ENCODE measurements at places on chromosomes 11 and 22.

DNA sequence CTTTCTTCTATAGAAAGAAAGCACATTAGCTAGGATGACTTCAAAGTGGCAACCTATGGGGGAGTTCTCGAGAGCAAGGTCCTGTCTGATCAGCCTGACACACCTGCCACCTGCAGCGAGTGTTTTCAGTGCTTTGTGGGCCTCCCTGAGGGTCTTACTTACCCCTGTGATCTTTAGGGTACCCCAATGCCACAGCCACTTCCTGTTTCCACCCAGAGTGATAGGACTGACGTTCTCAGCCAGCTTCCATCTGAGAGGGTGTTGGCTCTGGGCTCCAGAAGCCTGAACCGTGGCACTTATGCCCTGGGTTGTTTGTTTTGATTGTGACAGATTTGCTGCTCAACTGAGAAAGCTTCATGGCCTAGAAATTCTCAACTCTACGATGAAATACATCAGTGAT is 21.7 kb upstream of the ANKK1 start:
- DNase-seq: no peak

DNA sequence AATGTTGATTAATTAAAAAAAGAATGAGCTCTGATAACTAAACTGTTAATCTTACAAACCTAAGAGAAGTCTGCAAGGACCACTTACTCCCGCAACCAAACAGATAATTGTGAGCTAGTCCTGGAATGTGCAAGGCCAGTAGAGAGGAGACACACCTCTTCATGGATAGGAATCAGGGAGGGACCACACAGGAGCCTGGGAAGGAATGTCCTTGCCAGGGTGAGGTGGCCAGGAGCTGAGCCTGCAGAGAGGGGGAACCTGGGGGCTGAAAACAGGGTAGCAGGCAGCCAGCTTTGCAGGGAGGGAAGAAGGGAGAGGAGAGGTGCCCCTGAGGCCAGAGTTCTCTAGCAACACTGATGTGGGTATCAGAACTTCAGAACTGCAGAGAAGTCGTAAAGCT is 9.4 kb upstream of the NLRP10 start:
- peak; percentile 50 for DNase-seq

GRCh38 chr11:114250993-114251814 is 45.0 kb upstream of the NNMT start:
- DNase-seq: peak; percentile 44

DNA sequence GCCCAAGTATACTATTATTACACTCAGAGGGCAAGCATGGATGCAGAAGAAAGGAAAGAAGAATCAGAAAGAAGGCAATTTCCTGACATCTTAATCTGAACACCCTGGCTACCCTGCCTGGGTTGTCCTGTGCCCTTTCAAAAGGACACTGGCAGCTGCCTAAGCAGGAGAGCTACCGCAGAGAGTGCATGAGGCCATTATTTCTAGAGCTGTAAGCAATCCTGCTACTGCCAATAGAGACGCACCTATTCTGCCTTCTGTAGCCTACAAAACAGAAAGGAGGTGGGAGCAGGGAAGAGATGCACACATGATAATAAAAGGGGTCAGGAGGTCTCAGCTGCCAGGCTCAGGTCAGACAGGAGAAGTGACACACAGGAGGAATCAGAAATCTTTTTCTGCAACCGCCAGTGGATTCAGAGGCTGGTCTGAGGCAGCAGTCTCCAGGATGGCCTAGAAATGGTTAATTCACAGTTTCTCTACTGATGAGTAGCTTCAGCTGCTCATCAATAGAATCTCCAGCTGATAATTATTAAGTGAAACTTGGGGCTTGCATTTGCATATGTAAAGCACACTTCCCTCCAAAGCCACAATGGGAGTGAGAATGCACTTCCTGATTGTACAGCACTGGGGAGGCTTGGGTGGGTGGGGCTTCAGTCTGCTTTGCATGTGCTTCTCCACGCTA is 253.9 kb downstream of the LARGE1 start:
- peak; percentile 60 for DNase-seq

DNA sequence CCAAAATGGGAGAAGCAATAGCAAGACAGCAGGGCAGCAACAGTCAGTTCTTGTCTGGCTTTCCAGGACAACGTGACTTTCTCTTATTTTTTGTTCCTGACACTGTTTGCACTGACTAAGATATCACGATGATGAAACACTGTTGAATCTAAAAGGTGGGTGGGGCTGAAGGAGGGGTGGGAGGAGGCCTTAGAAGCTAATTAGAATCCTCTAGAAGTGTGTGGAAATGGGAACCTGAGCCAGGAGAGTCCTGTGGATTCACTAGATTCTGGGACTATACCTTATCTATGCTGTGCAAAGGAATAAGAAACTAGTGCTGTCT is 300.3 kb downstream of the ST3GAL4 start:
- DNase-seq: no peak

DNA sequence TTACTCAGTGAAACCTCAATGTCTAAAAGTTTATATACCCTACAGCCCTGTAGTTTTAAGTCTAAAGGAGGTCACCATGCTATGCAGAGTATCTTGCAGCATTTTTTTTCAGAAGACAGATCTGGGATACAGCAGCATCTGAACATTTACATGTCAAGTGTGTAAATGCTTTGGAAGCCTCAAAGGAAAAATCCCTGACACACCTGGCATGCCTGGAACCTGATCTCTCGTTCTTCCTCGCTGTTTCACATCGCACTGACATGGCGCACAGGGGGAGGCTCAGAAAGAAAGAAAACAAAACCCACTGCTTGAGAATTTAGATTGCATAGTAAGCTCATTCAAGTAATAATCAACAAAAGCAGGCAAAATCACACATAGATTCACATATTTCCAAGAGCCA is 31.0 kb downstream of the PAX6 start:
- DNase-seq: no peak

DNA sequence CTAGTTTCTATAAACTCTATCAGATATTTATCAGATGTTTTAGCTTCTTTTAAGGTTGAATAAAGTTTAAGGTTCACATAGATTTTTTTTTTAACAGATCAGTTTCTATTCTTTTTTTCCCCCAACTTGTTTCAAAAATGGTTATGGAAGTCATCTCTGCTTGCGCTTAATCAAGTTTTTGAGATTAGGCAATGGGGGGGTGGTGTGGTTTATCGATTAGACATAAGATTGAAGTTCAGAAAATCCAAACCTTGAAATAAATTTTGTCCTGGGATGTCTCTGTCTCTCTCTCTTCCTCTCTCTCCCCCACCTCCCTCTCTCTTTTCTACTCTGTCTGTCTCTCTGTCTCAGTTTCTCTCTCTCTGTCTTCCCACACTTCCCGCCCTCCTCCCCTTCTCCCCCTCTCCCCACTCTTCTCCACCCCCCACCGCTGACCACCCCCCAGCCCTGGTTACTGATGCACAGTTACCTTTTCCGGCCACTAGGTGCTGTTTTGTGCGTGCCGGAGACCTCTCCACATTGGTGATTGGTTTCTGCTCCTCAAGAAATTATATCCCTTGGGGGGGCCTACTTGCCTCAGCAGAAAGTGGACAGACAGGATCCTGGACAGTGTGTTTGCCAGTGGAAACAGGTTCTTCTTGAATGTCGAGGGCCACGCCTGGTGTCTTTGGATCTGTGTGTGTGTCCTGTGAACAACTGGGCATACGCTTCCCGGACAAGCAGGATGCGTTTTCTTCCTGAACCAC is 29.7 kb upstream of the ANO1 start:
- DNase-seq: peak; percentile 72

GRCh38 chr11:73154178-73154577 is 12.1 kb upstream of the FCHSD2 start:
- no peak for DNase-seq

DNA sequence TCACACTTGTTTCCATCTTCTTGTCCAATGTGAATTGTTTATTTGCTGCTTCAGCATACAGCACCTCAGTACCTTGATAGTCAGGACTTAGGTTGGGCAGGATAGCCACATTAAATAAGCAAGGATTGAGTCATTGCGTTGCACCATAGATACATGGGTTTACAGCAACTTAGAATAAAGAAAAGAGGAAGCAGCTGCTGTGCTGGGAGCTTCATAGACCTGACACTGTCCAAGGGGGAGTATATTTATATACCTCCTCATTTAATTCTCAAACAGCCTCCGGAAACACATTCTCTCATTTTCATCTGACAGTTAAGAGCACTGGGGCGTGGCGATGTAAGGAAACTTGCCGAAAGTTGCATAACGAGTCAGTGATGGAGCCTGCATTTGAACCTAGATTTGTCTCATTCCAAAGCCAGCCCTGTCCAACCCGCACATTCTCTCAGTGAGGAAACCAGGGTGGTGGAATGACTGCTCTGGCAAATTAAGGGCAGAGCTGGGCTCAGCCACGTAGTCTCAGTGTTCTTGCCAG is 42.2 kb downstream of the UBASH3B start:
- DNase-seq: no peak

- no peak for DNase-seq
Observed at GRCh38 chr11:10328314-10329098, 23.6 kb downstream of the ADM start.

- DNase-seq: no peak
Observed at GRCh38 chr11:131302836-131303235, 67.6 kb upstream of the NTM start.

GRCh38 chr11:14312736-14313438 is 46.1 kb downstream of the RRAS2 start:
- DNase-seq: no peak

- no peak for DNase-seq
Observed at GRCh38 chr11:108561535-108561991, 32.0 kb downstream of the EXPH5 start.

DNA sequence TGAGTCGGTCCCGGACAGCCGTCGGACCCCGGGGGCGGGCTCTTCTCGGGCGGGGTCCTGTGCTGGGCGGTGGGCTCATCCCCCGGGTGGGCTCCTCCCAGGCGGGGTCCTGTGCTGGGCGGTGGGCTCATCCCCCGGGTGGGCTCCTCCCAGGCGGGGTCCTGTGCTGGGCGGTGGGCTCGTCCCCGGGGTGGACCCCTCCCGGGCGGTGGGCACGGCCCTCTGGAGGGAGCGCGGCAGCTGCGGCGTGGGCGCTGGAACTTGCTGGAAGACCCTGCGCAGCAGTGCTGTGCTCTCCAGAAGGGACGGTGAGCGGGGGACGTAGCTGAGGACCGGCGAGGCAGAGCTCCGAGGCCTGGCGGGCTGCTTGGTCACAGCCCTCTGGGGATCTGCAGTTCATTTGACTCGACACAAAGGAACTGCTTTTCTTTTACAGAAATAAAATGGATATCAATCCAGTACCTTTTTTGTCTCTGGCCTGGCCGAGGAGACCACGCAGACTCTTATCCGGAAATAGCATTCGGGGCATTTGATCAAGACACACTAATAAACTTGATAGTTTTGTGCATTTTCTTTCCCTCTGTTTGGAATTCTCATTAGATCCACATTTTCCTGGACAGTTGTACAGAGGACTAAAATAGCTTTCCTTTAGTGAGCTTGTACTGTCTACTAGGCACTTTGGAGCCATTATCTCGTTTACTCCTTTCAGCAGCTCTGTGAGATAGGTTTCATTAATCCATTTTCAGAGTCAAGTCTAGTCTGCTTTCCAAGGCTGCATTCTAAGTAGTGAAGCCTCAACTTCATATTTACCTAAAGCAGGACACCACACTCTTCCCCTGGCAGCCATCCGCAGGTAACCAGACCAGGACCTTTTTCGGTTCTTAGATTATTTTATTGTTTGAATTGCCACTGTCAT is 812 bp downstream of the JAM3 start:
- DNase-seq: peak; percentile 70

GRCh38 chr11:9753021-9753420 is 89.1 kb downstream of the SWAP70 start:
- no peak for DNase-seq

GRCh38 chr11:13313005-13313819 is 35.6 kb downstream of the BMAL1 start:
- no peak for DNase-seq

DNA sequence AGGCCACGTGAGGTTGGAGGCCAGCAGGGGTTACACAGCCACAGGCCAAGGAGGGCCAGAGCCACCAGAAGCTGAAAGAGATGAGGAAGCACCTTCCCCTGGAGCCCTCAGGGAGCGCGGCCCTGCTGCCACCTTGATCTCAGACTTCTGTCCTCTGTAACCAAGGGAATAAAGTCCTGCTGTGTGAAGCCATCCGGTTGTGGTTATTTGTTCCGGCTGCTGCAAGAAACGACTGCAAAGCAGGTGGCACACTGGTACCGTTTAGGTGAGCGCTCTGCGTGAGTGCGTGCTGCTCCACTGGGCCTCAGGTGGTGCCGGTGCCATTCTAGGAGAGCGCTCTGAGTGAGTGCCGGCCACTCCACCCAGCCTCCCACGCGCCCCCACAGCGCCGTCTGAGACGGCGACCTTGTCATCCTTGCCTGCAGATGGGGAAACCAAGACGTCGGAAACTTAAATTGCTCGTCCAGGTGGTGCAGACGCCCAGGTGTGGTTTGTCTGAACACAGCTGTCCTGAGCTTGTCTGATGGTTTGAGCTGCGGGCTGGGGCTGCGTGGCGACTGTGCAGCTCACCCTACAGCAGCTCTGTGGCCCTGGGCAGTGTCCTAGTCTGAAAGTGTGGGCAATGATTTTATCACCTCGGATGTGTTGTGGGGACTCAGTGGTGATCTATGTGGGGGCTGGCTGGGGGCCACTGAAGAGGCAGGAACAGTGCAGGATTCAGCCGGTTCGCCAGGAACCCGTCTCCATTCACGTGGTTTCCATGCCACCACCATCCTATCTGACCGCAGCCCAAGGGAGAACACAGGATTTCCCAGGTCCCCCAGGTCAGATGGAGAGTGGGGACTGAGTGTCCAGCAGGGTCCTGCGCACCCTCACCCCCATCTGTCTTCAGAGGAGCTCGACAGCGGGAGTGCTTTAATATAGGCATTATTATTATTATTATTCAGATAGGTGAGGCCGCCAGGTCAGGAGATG is 4.6 kb upstream of the MRGPRG start:
- DNase-seq: no peak

- DNase-seq: no peak
Observed at GRCh38 chr11:7903940-7904339, 27.1 kb downstream of the OR10A6 start.

DNA sequence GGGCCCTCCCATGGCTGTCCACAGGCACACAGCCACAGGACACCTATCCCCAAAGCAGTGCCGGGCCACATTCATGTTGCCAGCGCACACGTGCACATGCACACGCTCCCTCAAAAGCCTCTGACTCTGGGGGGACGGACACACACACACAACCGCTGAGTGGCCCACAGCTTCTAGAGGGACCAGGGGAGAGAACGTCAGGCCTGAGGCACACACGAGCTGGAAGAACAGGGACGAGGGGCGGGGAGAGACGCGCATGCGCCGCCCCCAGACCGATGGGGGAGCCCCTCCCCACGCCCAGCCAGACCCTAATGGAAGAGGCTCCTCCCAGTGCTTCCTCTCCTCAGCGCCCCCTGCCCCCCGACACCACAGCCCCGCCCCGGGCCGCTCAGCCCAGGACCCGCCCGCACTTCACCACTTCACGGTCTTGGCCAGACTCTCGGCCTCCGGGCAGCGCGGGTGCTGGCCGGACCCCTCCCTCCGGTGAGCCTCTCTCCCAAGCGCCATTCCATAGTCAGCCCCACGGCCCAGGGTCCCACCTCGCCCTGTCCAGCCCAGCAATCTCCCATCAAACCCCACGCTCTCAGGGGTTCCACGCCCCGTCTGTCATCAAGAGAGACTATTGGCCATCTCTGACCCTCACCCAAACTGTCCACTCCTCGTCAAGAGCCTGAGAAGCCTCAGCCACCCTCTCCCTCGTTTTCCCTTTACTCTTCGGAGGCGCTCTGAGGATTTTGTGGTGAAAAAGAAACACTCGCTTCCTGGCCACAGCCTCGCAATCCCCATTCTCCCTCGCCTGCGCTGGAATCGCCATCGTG is 11.7 kb downstream of the NRXN2 start:
- DNase-seq: peak; percentile 92
